Activated naive CD8-positive, alpha-beta T cell treated with anti-CD3 and anti-CD28 coated beads, Interleukin-2, amount 50 U/mL, for 16 hours (primary cell): ENCODE measurements at places on chromosomes 1 and 21.

GRCh38 chr1:159161001-159161718 is 10.3 kb upstream of the CADM3 start:
- peak; percentile 10 for DNase-seq

GRCh38 chr1:230171356-230172015 is 104.4 kb downstream of the GALNT2 start:
- DNase-seq: no peak

GRCh38 chr1:206890125-206891060 is 6.8 kb upstream of the IL24 start:
- no peak for DNase-seq

GRCh38 chr1:12610305-12610935 is 7.6 kb downstream of the DHRS3 start:
- DNase-seq: no peak

DNA sequence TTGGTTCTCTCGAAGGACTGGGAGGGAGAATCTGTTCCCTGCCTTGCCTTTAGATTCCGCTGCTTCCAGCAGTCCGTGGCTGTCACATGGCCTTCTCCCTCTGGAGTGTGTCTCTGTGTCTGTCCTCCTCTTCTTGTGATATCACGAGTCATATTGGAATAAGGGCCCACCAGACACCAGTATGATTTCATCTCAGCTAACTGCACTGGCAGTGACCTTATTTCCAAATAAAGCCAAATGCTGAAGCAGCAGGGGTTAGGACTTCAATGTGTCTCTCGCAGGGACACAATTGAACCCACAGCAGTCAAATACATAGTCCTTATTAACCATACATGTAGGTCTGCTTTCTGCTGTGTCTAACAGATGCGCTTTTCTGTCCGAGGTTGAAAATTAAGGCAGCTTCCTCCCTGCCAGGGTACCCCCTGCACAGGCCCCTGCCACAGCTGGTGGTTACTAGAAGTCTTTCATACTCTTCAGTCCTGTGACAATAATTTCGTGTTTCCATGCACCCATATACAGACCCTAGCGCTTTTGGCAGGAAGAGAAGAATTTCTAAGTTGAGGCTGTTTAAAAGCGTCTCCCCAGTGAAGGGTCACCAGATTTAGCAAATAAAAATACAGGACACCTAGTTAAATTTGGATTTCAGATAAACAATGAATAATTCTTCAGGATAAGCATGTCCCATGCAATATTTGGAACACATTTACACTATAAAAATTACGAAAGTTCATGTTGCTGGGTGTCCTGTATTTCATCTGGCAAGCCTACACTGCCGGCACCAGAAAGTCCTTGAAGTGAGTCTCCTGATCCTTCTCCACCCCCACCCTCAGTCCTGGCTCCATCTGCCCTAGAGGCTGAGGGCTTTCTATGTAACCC is 182.1 kb downstream of the ETS2 start:
- no peak for DNase-seq

DNA sequence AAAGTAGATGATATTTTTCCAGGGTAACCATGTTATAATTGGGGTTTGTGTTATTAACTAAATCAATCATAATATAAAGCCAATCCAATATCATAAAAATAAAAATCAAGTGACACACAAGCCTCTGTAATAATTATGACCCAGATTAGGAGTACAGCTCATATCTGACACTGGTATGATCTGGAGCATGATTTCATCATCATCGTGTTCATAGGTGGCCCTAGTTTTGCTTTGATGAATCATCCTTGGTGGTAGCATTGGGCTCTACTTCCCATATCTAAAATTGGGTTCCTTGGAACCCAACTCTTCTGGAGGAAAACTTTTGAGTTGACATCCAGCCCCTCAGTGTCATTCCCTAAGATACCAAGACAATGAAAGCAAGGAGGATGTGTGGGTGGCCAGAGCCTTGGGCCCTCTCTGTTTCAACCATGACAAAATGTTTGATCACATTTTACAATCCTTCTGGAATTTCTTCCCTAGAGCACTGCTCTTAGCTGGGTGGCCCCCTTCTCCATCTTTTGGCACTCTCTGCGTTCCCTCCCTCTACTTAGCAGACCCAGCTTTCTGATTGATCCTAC is 37.0 kb upstream of the ENAH start:
- no peak for DNase-seq

DNA sequence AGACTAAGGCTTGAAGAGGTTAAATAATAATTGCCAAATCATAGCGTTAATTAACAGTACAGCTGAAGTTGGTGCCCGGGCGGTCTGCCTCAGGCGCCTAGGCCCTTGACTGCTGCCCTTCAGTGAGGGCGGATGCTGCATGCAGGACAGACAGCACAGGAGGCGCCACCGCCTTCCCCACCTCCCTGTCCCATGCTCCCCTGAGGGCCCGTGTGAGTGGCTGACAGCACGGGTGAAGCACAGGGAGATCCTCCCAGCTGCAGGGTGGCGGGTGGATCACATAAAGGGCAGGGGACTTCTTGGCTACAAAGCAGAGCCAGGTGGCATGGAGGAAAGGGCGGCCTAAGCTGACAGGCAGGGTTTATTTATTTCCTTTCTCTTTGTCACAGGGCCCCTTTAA is 49.1 kb downstream of the DDX20 start:
- no peak for DNase-seq

DNA sequence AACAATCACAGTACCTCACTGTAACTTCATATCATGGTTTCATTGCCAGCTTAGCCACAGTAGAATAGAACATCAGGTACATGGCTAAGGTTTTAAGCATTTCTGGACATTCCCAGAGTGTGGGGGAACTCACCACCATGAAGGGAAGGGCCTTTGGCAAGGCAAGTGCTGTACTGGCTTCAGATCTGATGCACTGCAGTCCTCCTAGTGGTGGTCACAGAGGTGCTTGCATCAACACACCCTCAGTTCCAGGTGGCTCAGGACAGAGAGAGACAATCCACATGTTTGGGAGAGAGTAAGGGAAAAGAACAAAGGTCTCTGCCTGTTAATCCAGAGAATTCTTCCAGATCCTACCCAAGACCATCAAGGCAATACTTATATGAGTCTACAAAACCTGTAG is 528.4 kb upstream of the RGS18 start:
- no peak for DNase-seq

DNA sequence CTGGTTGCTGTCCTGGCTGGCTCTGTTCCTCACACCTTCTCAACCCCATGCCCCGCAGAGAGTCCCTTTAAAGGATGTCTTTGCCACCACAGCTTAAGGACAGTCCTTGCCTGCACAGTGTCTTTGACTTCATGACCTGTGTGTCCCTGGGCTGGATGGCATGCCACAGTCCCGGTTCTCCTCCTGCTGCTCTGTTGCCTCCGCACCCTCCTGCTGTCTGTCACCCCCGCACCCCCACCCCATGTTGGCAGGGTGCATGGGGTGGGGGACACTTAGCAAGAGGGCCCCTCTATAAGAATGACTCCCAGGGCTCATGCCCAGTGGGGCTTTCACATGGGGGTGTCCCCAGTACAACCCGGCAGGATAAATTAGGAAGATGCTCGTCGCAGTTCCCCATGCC is 41.6 kb upstream of the PADI1 start:
- DNase-seq: no peak
